ENCODE measurements at places on chromosomes 3 and 15.

- DNase-seq, result no peak
These were observed 179.7 kb upstream of the LPP start for GRCh38 chr3:187973977-187974870.

DNA sequence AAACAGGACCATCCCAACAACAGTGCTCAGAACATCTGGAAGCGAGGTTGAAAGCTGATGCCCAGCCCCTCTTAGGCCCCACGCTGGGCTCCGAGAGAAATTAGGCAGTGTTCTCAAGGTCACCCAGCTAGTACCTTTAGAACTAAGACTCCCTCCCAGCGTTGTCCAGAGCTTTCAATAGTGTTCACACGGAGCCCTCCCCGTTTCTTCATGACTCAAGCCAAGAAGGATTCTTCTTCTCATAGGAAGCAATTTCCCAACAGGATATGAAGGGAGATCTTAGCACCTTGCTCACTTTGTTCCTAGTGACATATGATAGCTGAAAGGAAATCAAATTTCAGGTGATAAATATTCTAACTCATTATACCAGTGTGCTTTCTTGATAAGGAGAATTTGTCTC is 244.2 kb upstream of the ST8SIA2 start:
- peak; percentile 3 for DNase-seq

GRCh38 chr3:134803051-134803505 is 8.0 kb downstream of the EPHB1 start:
- no peak for DNase-seq

DNA sequence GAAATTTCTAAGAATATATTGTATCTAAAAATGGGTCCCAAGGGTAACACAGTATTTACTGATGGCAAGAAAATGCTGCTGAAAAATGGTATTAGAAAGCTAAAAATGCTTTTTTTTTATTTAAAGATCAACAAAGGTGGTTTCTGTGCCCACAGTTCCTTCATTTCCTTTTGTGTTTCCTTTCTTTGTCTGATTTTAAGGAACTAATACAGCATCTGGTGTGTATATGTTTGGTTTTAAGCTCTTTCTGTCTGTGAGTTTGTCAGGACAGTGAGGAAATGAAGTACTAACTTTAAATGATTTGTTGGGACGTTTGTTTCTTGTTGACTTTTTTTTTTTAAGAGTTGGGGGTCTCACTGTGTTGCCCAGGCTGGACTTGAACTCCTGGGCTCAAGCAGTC is 38.2 kb downstream of the RASA2 start:
- no peak for DNase-seq

DNA sequence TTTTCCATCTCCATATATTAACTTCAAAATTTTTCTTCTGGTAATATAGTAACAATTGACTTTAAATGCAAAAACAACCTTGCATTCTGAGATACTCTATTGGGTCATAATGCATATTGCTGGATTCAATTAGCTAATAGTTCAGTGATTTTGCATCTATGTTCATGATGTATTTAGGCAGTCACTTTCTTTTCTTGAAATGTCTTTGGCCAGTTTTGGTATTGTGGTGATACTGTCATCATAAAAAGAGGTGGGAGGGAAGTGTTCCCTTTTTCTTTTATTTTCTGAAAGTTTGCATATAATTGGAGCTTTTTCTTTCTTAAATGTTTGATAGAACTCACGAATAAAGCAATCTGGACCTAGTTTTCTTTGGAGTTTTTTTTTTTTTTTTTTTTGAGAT is 67.4 kb upstream of the ZNF148 start:
- DNase-seq, result no peak

DNA sequence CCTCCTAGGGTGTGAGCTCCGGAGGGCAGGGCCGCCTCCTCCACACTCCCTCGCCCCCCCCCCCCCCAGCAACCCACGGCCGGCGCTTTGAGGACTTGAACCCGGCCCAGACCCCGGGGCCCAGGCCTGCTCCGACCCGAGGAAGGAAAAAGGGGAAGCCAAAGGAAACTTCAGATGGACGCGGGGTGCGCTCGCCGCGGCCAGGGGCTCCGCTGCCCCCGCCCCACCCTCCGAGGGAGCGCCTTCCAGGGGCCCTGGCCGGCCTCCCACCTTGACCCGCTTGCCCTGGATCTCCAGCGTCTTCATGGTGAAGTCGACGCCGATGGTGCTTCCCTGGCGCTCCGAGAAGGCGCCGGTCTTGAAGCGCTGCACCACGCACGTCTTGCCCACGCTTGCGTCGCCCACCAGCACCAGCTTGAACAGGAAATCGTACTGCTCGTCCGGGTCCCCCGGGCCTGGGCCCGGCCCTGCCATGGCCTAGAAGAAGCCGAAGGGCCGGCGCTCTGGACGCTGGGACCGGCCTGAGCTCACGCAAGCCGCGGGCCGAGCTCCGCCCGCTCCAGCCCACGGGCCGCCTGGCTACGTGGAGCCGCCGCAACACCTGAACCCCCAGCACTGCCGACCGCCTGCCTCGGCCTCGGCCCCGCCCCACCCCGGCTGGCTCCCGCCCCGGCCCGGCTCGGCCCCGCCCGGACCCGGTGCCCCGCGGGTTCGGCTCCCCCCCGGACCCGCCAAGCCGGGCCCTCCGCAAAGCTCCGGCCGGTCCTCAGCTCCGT is 400 bp downstream of the RAB43 start:
- no peak for DNase-seq

GRCh38 chr3:134393074-134393473 is 18.8 kb upstream of the AMOTL2 start:
- no peak for DNase-seq

GRCh38 chr15:28989239-28989830 is 103.6 kb downstream of the APBA2 start:
- no peak for DNase-seq

- no peak for DNase-seq
These were observed 19.1 kb downstream of the UBE2E1 start for GRCh38 chr3:23824699-23825444.

DNA sequence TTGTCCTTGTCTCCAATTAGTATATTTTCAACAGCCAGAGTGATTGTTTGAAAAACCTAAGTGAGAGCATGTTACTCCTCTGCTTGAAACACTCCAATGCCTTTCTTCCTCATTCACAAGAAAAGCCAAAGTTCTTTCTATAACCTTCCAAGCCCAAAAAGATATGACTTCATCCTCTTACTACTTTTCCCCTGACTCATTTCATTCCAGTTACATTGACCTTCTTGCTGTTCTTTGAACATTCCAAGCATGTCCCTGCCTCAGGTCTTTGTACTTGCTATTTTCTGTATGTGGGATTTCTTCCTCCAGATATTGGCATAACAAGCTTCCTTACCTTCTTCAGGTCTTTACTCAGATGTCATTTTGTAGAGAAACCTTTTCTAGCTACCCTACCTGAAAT is 28.3 kb downstream of the EHHADH start:
- DNase-seq, result no peak

DNA sequence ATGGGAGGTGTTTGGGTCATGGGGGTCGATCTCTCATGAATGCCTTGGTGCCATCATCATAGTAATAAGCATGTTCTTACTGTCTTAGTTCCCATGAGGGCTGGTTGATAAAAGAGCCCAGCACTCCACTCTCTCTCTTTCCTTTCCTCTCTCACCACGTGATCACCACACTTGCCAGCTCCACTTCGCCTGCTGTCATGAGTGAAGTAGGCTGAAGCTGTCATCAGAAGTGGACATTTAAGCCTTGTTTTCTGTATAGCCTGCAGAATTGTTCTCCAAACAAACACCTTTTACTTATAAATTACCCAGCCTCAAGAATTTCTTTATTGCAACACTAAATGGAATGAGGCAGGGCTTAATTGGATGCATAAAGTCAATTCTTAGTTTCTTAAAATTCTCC is 6.1 kb downstream of the OR5H1 start:
- no peak for DNase-seq

- no peak for DNase-seq
These were observed 10.3 kb downstream of the EID1 start for GRCh38 chr15:48888191-48888590.

DNA sequence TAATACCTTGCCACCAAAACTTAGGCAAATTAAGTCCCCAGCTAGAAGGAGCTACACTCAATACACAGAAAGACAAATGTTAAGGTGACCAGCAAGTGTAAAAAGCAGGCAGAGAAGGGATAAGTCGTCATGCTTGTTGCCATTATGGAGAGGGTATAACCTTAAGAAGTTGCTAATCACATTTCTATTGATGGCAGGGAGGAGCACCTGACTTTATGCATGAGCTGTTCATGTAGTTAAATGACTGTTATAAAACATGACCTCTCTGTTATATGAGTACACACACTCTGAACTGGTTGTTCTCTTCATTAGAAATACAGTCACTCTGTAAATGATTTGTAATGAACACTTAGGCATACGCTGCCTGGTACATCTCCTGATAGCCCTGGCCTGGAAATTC is 6.6 kb upstream of the CCNL1 start:
- DNase-seq, result no peak

DNA sequence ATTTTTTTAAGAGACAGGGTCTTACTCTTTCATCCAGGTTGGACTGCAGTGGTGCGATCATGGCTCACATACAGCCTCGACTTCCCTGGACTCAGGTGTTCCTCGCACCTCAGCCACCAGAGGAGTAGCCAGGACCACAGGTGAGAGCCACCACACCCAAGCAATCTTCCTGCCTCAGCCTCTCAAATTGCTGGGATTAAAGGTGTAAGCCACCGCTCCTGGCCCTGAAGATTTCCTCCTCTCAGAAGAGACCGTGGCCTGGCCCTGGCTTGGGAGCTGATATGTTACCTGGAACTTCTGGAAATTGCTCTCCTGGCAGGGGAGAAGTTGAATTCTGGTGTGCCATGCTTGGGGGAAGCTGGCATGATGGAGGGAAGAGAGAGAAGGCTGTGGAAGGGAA is 36.2 kb downstream of the PPCDC start:
- no peak for DNase-seq

- DNase-seq, result no peak
These were observed 30.6 kb downstream of the LDHAL6B start for GRCh38 chr15:59237119-59237855.

DNA sequence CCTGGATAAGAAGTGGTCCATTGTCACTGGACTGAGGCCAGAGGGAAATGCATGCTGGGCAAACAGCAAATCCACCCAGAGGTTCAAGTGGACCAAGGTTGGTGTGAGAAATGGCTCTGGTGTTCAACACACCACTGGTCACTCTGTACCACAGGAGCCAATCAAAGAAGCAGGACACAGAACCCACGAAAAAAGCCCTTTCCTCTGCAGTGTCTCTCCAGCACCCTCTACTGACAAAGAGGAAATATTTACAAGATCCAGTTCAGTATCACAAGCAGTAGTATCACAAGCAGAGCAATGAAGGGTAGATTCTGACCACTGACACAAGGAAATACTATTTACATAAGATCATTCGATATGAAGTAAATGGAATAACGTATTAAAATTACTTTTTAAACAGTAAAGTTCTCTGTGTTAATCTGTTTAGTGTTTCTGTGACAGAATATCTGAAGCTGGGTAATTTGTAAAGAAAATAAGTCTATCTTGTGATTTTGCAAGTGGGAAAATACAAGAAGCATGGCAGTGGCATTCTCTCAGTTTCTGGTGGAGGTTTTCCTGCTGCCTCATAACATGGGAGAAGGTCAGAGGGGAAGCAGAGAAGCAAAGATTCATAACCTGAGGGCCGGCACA is 390.7 kb downstream of the EFHB start:
- no peak for DNase-seq

DNA sequence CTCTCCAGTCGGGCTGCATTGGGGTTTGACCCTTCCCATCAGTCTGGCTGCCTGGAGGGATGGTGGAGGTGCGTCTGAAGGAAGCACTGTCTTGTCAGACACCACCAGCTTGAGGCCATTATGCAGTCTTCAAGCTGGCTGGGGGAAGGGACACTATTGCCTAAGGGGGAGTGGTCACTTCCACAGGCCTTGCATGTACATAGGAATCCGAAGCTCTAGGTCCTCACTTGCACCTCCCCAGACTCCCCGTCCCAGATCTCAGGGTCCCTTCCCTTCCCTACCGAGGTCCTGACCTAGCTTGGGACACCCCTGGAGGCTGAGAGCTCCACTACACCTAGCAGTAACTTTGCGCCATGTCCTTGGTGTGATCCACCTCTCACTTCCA is 48.6 kb upstream of the KLF13 start:
- no peak for DNase-seq

GRCh38 chr15:55151631-55152030 is 45.1 kb downstream of the RSL24D1 start:
- DNase-seq, result no peak

DNA sequence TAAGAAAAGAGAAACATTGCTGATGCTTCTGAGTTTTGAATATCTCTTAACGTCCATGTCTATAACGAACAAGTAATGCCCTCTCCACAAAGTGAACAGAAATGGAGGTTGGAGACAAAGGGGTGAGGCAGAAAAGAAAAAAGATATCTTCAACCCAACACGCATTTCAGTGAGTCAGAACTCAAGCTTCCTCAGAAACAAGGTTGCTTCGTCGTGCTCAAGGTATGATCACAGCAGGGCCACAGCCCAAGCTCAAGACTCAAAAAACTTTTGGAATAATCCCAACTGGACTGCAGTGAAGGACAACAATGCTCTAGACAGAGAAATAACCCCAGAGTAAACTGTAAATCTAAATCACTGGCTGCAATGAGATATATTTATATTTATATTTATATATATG is 18.9 kb downstream of the WNT5A start:
- DNase-seq, result no peak

GRCh38 chr3:85030052-85030451 is 71.3 kb downstream of the CADM2 start:
- DNase-seq, result no peak

DNA sequence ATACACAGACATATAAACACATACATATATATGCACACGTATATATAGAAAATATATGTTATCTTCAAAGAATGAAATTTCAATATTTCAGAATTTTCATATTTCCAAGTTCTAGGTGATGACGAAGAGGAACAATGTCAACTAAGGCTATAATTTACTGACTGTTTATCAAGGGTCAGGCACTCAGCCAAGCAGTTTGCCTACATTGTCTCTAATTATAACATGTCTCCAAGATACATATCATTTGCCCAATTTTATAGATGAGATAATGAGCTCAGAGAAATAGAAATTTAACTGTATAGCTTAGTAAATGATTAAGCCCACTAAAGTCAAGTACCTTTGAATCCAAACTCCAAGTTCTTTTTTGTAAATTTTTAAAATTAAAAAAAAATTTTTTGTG is 99.9 kb upstream of the PLSCR4 start:
- no peak for DNase-seq

DNA sequence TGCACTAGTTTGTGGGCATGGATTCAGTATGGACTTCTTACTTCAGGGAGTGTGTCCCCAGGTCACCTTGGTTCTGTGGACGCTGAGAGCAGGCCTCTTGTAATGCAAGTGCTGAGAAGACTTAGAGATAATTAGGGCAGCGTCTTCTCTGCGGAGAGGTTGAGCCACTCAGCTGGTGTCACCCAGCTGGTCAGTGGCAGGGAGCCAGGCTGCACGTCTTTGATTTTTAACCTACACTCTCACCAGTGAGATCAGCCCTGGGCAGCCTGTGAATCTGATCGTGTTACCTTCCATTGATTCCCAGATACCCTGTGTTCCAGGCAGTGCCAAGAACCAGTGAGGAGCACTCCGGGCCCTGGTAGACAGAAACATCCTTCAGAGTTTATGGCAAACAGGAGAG is 92.6 kb downstream of the SLCO3A1 start:
- no peak for DNase-seq

- no peak for DNase-seq
These were observed 9.3 kb downstream of the COLQ start for GRCh38 chr3:15512166-15512565.

- no peak for DNase-seq
These were observed 3.5 kb upstream of the TBC1D5 start for GRCh38 chr3:17745894-17746293.

- no peak for DNase-seq
These were observed 578.6 kb downstream of the RSL24D1 start for GRCh38 chr15:54618120-54618519.

GRCh38 chr15:34628577-34629152 is 45.2 kb upstream of the GOLGA8B start:
- DNase-seq, result no peak
